ENCODE measurements at places on chromosomes 5 and 9. TPM values are rescaled to one million over a fixed set of nuclear protein-coding genes. Genes with fewer than 3 reads are reported as not detected.

The ANKDD1B gene
- 1.9 TPM for total RNA-seq

The SLC6A7 gene
- total RNA-seq, result not detected

The GLIPR2 gene
- total RNA-seq, result 38.6 TPM

The C9orf153 gene
- 0.99 TPM for total RNA-seq

The CLIC3 gene
- total RNA-seq, result 0.46 TPM

The ADGRD2 gene
- 0.16 TPM for total RNA-seq

The LCP2 gene
- total RNA-seq, result not detected

The CDH6 gene
- total RNA-seq, result 1.1 TPM

The BTNL9 gene
- total RNA-seq, result not detected

The KCNMB1 gene
- not detected for total RNA-seq

The PCDHGC5 gene
- total RNA-seq, result 1.0 TPM

The SH3RF2 gene
- 3.2 TPM for total RNA-seq

The SLC4A9 gene
- 0.27 TPM for total RNA-seq

The EFNA5 gene
- total RNA-seq, result 63.1 TPM

DNA sequence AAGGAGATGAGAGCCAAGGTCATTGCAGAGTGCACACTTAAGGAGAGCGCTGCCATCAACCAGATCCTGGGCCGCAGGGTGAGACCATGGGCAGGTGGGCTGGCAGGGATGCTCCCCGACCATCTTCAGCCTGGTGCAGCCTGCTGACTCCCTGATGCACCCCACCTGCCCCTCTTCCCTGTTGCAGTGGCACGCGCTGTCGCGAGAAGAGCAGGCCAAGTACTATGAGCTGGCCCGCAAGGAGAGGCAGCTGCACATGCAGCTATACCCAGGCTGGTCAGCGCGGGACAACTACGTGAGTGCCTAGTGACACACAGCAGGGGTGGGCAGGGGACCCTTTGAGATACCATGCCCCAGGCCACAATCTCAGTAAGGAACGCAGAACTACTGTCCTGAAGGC is 28.3 kb downstream of the TCF7 start:
- no peaks in the 10 kb centered on the region for H3K27me3 ChIP-seq
- DNase-seq, result peak; percentile 41
- no peak overlapping the region for H3K4me3 ChIP-seq
- H3K27ac ChIP-seq, result no peak overlapping the region

DNA sequence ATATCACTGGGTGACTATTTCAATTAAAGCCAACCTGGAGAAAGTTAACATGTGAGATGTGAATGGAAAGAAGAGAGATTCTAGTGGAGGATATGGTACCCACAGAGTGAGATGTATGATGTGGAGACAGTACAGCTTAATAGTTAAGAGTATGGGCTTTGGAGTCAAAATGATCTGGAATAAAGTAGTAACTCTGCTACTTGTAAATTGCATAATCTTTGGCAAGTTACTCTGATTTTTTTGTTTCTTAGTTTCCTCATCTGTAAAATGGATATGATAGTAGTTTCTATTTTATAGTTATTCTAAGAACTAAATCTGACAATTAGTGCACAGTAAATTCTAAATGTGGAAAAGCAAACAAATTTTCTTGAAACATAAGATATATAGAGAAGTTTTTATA is 79.2 kb downstream of the ISOC1 start:
- H3K4me3 ChIP-seq, result no peak overlapping the region
- H3K27ac ChIP-seq, result no peak overlapping the region
- H3K36me3 ChIP-seq, result no peaks in the 10 kb centered on the region
- no peaks in the 10 kb centered on the region for H3K27me3 ChIP-seq
- peaks cover 17% of the 10 kb centered on the region for H3K4me1 ChIP-seq

DNA sequence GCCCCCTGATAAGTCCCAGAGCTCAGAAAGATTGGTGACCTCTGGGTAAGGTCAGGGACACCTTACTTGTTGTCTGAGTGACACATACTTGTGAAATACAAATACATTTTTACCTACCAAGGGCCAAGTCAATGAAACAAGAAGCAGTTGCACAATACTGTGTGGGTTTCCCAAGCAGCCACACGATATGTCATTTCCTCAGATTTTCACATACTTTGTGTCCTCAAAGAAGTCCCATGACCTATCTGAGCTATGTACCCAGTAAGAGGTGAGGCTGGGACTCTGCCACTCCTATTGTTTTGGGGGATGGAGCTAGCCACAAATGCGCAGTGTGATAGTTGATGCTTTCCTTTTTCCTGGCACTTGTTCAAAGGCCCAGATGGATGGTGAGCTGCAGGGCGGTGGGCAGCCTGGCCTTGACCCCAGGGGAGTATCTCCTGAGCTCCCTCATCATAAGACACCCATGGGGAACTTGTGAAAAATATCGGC is 4.8 kb upstream of the SLC25A51 start:
- no peak overlapping the region for H3K4me3 ChIP-seq
- H3K4me1 ChIP-seq, result peaks cover 8% of the 10 kb centered on the region
- no peak overlapping the region for H3K27ac ChIP-seq
- DNase-seq, result no peak
- no peaks in the 10 kb centered on the region for H3K36me3 ChIP-seq

GRCh38 chr5:28703651-28704260 is 1665.4 kb upstream of the CDH9 start:
- H3K27me3 ChIP-seq, result no peaks in the 10 kb centered on the region
- no peaks in the 10 kb centered on the region for H3K36me3 ChIP-seq
- no peaks in the 10 kb centered on the region for H3K4me1 ChIP-seq
- H3K4me3 ChIP-seq, result no peak overlapping the region
- no peak for DNase-seq
- no peak overlapping the region for H3K27ac ChIP-seq

GRCh38 chr5:154271936-154272514 is 81.5 kb downstream of the GALNT10 start:
- no peak overlapping the region for H3K27ac ChIP-seq
- H3K4me3 ChIP-seq, result no peak overlapping the region

GRCh38 chr5:34599471-34600117 is 56.5 kb upstream of the RAI14 start:
- H3K27ac ChIP-seq, result no peak overlapping the region
- no peak overlapping the region for H3K4me3 ChIP-seq
- H3K4me1 ChIP-seq, result no peaks in the 10 kb centered on the region
- H3K36me3 ChIP-seq, result no peaks in the 10 kb centered on the region
- no peak for DNase-seq
- H3K27me3 ChIP-seq, result no peaks in the 10 kb centered on the region

- no peak overlapping the region for H3K4me3 ChIP-seq
- H3K27ac ChIP-seq, result no peak overlapping the region
- H3K27me3 ChIP-seq, result peaks cover 27% of the 10 kb centered on the region
- no peaks in the 10 kb centered on the region for H3K36me3 ChIP-seq
- H3K4me1 ChIP-seq, result no peaks in the 10 kb centered on the region
Observed at GRCh38 chr9:75885652-75886051, 4.8 kb upstream of the PCSK5 start.

- no peak overlapping the region for H3K27ac ChIP-seq
- no peaks in the 10 kb centered on the region for H3K36me3 ChIP-seq
- peak; percentile 69 for DNase-seq
- H3K4me1 ChIP-seq, result no peaks in the 10 kb centered on the region
- no peaks in the 10 kb centered on the region for H3K27me3 ChIP-seq
Observed at GRCh38 chr9:28073270-28073669, 500.0 kb upstream of the C9orf72 start.

- H3K4me1 ChIP-seq, result peaks cover 6% of the 10 kb centered on the region
- DNase-seq, result no peak
- H3K27ac ChIP-seq, result no peak overlapping the region
- no peaks in the 10 kb centered on the region for H3K27me3 ChIP-seq
- H3K4me3 ChIP-seq, result no peak overlapping the region
- H3K36me3 ChIP-seq, result peaks cover 6% of the 10 kb centered on the region
Observed at GRCh38 chr9:104750185-104750767, 2.8 kb downstream of the NIPSNAP3A start.

DNA sequence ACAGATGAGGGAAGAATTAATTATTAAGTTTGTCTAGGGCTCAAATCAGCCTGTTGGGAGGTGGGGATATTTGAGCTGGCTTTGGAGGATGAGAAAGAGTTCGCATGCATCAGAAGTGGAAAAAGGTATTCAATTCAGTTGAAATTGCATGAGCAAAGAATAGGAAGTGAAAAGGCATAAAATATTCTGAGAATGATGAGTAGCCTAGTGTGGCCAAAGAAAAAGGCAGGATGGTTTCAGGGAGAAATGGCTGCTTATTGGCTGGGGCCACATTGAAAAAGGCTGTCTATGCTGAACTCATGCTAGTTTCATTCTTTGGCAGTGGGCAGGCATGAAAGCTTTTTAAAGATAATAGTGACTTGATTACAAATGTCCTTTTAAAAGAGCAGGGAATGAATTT is 235.4 kb upstream of the RIOK2 start:
- H3K27me3 ChIP-seq, result no peaks in the 10 kb centered on the region
- no peak for DNase-seq
- no peak overlapping the region for H3K4me3 ChIP-seq

GRCh38 chr9:75960551-75960950 is 70.1 kb downstream of the PCSK5 start:
- H3K27ac ChIP-seq, result no peak overlapping the region
- H3K4me1 ChIP-seq, result peaks cover 8% of the 10 kb centered on the region
- no peak overlapping the region for H3K4me3 ChIP-seq
- H3K36me3 ChIP-seq, result no peaks in the 10 kb centered on the region
- peaks cover 94% of the 10 kb centered on the region for H3K27me3 ChIP-seq

- no peaks in the 10 kb centered on the region for H3K27me3 ChIP-seq
- H3K36me3 ChIP-seq, result peaks cover 24% of the 10 kb centered on the region
- no peak overlapping the region for H3K27ac ChIP-seq
- no peaks in the 10 kb centered on the region for H3K4me1 ChIP-seq
- H3K4me3 ChIP-seq, result no peak overlapping the region
- peak; percentile 26 for DNase-seq
Observed at GRCh38 chr5:134135091-134135655, 20.7 kb downstream of the TCF7 start.

GRCh38 chr5:124701873-124702425 is 44.5 kb downstream of the ZNF608 start:
- DNase-seq, result no peak
- peak overlapping the region; percentile 0 for H3K27ac ChIP-seq
- H3K4me3 ChIP-seq, result no peak overlapping the region
- H3K27me3 ChIP-seq, result no peaks in the 10 kb centered on the region
- H3K4me1 ChIP-seq, result peaks cover 39% of the 10 kb centered on the region
- peaks cover 45% of the 10 kb centered on the region for H3K36me3 ChIP-seq

GRCh38 chr9:86126998-86127972 is 27.9 kb upstream of the GOLM1 start:
- peak overlapping the region; percentile 95 for H3K27ac ChIP-seq
- peaks cover 9% of the 10 kb centered on the region for H3K4me1 ChIP-seq
- H3K27me3 ChIP-seq, result peaks cover 7% of the 10 kb centered on the region
- H3K4me3 ChIP-seq, result peak overlapping the region; percentile 35
- DNase-seq, result peak; percentile 99

DNA sequence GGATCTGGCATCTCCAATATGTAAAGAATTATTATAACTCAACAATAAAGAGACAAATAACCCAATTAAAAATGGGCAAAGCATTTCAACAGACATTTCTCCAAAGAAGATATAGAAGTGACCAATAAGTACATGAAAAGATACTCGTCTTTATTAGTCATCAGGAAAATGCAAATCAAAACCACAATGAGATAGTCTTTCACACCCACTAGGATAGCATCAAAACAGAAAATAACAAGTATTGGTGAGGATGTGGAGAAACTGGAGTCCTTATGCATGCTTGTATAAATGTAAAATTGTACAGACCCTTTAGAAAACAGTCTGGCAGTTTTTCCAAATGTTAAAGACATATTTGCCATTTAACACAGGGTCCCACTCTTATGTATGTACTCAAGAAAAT is 39.1 kb upstream of the ITGA1 start:
- H3K4me1 ChIP-seq, result no peaks in the 10 kb centered on the region
- H3K27ac ChIP-seq, result no peak overlapping the region
- no peaks in the 10 kb centered on the region for H3K27me3 ChIP-seq
- no peak for DNase-seq
- H3K4me3 ChIP-seq, result no peak overlapping the region
- no peaks in the 10 kb centered on the region for H3K36me3 ChIP-seq

- H3K36me3 ChIP-seq, result no peaks in the 10 kb centered on the region
- H3K27ac ChIP-seq, result no peak overlapping the region
- no peak overlapping the region for H3K4me3 ChIP-seq
- no peaks in the 10 kb centered on the region for H3K4me1 ChIP-seq
Observed at GRCh38 chr9:87327575-87328125, 170.0 kb upstream of the DAPK1 start.

- no peak for DNase-seq
- no peak overlapping the region for H3K4me3 ChIP-seq
- H3K4me1 ChIP-seq, result no peaks in the 10 kb centered on the region
- H3K27ac ChIP-seq, result no peak overlapping the region
- H3K27me3 ChIP-seq, result no peaks in the 10 kb centered on the region
Observed at GRCh38 chr5:146209714-146210113, 6.3 kb downstream of the RBM27 start.

DNA sequence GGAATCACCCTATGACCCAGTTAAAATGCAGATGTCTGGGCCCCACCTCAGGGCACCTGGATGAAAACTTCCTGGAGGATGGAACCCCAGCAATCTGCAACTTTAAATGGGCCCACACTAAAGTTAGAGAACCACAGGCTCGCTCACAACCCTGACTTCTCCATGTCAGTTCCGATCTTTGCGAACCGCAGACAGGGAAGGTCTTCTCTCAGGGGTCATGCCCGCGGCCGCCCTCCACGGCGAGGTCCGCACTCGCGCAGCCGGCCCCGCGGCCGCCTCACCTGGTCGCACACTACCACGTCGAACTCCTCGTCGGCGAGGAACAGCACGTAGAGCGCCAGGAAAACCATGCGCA is 499 bp downstream of the ALG2 start:
- peak overlapping the region; percentile 98 for H3K27ac ChIP-seq
- H3K4me1 ChIP-seq, result no peaks in the 10 kb centered on the region
- peaks cover 57% of the 10 kb centered on the region for H3K36me3 ChIP-seq
- H3K27me3 ChIP-seq, result no peaks in the 10 kb centered on the region
- no peak for DNase-seq
- H3K4me3 ChIP-seq, result peak overlapping the region; percentile 88

DNA sequence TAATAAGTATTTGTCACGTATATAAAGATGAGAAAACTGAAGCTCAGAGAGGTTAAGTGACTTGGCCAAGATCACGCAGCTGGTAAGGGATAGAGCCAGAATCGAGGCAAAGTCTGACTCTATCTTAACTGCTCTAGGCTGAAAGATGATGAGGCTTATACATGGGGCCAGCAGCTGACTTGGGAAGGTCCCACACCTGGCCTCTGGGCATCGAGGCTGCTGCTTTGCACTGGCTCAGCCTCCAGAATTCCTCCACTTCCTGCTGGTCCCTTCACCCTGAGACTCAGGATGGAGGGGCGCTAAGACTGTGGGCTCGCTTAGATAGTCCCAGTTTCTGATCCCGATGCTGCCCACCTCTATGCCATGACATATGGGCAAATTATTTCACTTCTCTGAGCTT is 35.2 kb downstream of the CAMK2A start:
- H3K27ac ChIP-seq, result peak overlapping the region; percentile 71
- no peaks in the 10 kb centered on the region for H3K27me3 ChIP-seq
- no peak overlapping the region for H3K4me3 ChIP-seq
- DNase-seq, result no peak
- H3K4me1 ChIP-seq, result peaks cover 16% of the 10 kb centered on the region
- no peaks in the 10 kb centered on the region for H3K36me3 ChIP-seq

GRCh38 chr5:71587766-71588532 is 809 bp downstream of the MCCC2 start:
- no peak overlapping the region for H3K27ac ChIP-seq
- H3K36me3 ChIP-seq, result no peaks in the 10 kb centered on the region
- H3K4me1 ChIP-seq, result peaks cover 2% of the 10 kb centered on the region

- no peak overlapping the region for H3K27ac ChIP-seq
- H3K36me3 ChIP-seq, result no peaks in the 10 kb centered on the region
- peaks cover 26% of the 10 kb centered on the region for H3K4me1 ChIP-seq
- no peak for DNase-seq
Observed at GRCh38 chr9:114798780-114799427, 6.9 kb downstream of the TNFSF15 start.
